ENCODE measurements at places on chromosomes 2 and 18. TPM values are rescaled to one million over a fixed set of nuclear protein-coding genes. Genes with fewer than 3 reads are reported as not detected.
A peak's percentile ranks its signal among the peaks of the same experiment; 100 is the strongest.

Gene LIPG
- 0.22 TPM for total RNA-seq

Gene HOXD8
- not detected for total RNA-seq

- H3K27ac ChIP-seq, result no peak overlapping the region
- H3K27me3 ChIP-seq, result no peaks in the 10 kb centered on the region
- no peaks in the 10 kb centered on the region for H3K4me1 ChIP-seq
- H3K4me3 ChIP-seq, result no peak overlapping the region
- peaks cover 4% of the 10 kb centered on the region for H3K36me3 ChIP-seq
These were observed 10.4 kb downstream of the IDH1 start for GRCh38 chr2:208244422-208244821.

DNA sequence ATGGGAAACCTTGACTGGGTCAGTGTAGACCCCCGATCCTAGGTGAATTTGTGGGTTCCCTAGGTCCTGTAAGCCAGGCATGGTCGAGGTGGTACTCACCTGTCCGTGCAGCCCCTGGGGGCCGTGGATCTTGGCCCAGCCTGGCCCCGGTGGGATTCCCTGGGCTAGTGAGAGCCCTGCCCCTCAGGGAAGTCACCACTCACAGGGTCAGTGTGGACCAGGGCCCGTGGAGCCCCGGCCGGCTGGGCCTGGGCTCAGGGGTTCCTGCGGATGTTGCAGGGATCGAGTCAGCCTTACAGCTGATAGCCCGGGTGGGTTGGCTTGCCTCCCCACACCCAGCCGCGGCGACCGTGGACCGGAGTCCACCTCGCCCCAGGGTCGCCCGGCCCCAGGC, 528 bp downstream of the ATG9A start:
- peaks cover 49% of the 10 kb centered on the region for H3K36me3 ChIP-seq
- H3K4me1 ChIP-seq, result peaks cover 16% of the 10 kb centered on the region
- H3K27ac ChIP-seq, result peak overlapping the region; percentile 52
- no peaks in the 10 kb centered on the region for H3K27me3 ChIP-seq
- H3K4me3 ChIP-seq, result peak overlapping the region; percentile 72

- H3K4me1 ChIP-seq, result no peaks in the 10 kb centered on the region
- no peak for DNase-seq
- H3K27ac ChIP-seq, result no peak overlapping the region
- H3K4me3 ChIP-seq, result no peak overlapping the region
These were observed 17.9 kb downstream of the SDC1 start for GRCh38 chr2:20207051-20207450.

GRCh38 chr18:5962362-5962761, 67.0 kb upstream of the TMEM200C start:
- H3K27ac ChIP-seq, result no peak overlapping the region
- DNase-seq, result no peak

- DNase-seq, result no peak
- no peaks in the 10 kb centered on the region for H3K4me1 ChIP-seq
- no peak overlapping the region for H3K27ac ChIP-seq
These were observed 2.0 kb downstream of the ANO7 start for GRCh38 chr2:241190291-241190981.

GRCh38 chr2:235493775-235494715, at the start of gene AGAP1:
Gene AGAP1, plus strand, starts transcription at chr2:235494043.
- no peak for DNase-seq
- no peaks in the 10 kb centered on the region for H3K36me3 ChIP-seq
- no peak within 1 kb of the TSS for H3K27ac ChIP-seq
- peak within 1 kb of the TSS; percentile 46 for H3K4me3 ChIP-seq

Gene FIGN
- 0.03 TPM for total RNA-seq

Gene MYO3B
- total RNA-seq, result not detected

DNA sequence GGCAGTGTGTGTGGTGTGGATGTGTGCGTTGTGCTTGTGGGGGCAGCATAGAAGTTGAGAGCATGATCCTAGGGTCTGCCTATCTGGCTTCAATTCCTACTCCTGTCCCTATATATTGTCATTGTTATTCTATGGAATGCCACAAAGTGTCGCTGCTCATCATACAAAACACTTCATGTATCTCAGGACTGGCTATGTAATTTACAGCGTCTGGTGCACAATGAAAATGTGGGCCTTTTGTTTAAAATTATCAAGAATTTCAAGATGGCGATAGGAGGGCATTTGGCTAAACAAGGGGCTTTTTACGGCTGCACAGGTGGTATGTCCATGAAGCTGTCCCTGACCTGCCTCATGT, 3.4 kb downstream of the SERPINB2 start:
- H3K4me3 ChIP-seq, result no peak overlapping the region
- H3K27me3 ChIP-seq, result no peaks in the 10 kb centered on the region
- no peak overlapping the region for H3K27ac ChIP-seq
- H3K36me3 ChIP-seq, result no peaks in the 10 kb centered on the region
- no peaks in the 10 kb centered on the region for H3K4me1 ChIP-seq

Gene PDCD1
- 6.3 TPM for total RNA-seq

Gene SRD5A2
- total RNA-seq, result not detected

Gene ACADL
- total RNA-seq, result not detected

DNA sequence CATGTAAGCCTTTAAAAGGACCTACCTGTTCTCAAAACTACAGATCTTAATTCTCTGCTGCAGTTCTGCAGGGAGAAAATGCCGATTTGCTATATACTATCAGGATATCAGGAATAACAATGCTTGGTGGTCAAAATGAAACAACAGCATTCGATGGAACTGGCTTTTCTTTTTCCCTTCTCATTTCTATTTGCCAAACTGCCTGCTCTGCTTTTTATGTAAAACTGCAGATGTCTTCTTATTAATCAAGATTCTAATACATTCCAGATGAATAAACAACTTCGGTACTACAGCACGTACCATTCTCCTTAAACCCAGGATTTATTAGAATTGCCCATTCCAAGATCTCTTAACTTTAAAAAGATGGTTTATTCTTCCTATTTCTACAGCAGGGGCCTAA, 100.9 kb downstream of the ZNF521 start:
- no peak for DNase-seq
- H3K4me3 ChIP-seq, result no peak overlapping the region
- H3K36me3 ChIP-seq, result no peaks in the 10 kb centered on the region
- no peaks in the 10 kb centered on the region for H3K27me3 ChIP-seq
- no peak overlapping the region for H3K27ac ChIP-seq
- H3K4me1 ChIP-seq, result no peaks in the 10 kb centered on the region

DNA sequence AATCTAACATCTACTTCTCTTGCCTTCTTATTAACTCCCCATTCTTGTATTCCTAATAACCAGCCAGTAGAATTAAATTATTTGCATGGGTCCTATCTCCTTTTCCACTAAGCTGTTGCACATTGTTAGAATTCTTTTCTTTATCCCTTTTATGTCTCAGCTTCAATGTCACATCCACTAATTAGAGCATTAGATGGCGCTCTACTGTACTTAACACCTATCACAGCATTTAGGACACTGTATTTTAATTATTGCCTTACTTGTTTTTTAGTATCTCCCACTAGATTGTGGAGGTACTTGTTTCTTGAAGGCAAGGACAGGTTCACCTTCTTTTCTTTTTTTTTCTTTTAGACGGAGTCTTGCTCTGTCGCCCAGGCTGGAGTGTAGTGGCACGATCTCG, 3.8 kb downstream of the LIPT1 start:
- no peaks in the 10 kb centered on the region for H3K27me3 ChIP-seq
- peaks cover 26% of the 10 kb centered on the region for H3K36me3 ChIP-seq
- no peak overlapping the region for H3K27ac ChIP-seq

Gene SIX2
- not detected for total RNA-seq

GRCh38 chr2:85457877-85458316, 39.4 kb downstream of the SH2D6 start:
- H3K36me3 ChIP-seq, result no peaks in the 10 kb centered on the region
- no peak for DNase-seq

Gene CFAP65
- not detected for total RNA-seq

Gene PLEKHA3
- 28.9 TPM for total RNA-seq

Gene FAM117B
- 28.4 TPM for total RNA-seq

Gene ANKRD39
- 21.9 TPM for total RNA-seq

Gene IL1R2
- total RNA-seq, result 0.25 TPM

Gene HAAO
- total RNA-seq, result 0.72 TPM

Gene PID1
- not detected for total RNA-seq

Gene ADCYAP1
- not detected for total RNA-seq

DNA sequence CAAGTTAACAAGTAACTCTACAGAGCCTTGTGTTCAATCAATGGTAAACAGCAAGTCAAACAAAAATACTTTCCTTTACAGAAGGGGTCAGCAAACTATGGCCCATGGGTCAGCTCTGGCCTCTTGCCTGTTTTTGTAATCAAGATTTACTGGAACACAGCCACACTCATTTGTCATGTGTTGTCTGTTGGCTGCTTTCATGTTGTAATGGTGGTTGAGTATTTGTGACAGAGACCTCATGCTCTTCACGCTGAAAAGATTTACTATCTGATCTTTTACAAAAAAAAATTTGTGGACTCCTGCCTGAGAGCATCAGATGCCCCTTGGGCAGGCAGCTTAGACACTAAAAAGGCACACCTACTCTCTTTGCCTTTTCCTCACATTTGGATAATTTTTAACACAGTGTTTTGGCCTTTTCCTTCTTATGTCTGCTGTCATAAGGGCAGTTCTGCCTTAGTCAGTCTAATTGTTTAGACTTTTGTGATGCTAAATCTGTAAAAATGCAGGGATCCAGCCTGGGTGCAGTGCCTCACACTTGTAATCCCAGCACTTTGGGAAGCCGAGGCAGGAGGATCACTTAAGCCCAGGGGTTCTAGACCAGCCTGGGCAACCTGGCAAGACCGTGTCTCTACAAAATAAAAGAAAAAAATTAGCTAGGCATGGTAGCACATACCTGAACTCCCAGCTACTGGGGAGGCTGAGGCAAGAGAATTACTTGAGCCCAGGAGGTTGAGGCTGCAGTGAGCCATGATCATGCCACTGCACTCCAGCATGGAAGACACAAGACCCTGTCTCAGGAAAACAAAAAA, 18.3 kb downstream of the IL1B start:
- no peak overlapping the region for H3K27ac ChIP-seq
- H3K36me3 ChIP-seq, result no peaks in the 10 kb centered on the region
- DNase-seq, result no peak
- no peak overlapping the region for H3K4me3 ChIP-seq

Gene DCDC2C
- not detected for total RNA-seq

DNA sequence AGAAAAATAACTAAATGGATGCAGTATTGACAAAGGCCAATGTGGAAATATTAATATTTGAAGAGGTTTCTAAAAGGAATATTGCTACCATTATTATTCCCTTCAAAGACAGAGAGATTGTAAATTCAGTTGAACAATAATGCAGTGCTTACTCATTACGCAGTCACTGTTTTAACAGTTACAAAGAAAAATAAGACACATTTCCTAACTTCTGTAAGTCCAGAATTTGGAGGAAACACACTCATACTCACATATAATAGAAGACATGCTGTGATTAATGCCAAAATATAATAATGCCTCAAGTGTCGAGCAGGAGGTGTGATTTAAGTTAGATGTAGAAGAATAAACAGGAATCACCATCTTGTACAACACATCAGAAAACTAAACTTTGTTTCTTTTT, 389.2 kb downstream of the FBXO15 start:
- no peaks in the 10 kb centered on the region for H3K4me1 ChIP-seq
- H3K27ac ChIP-seq, result no peak overlapping the region
- H3K27me3 ChIP-seq, result no peaks in the 10 kb centered on the region
- H3K36me3 ChIP-seq, result no peaks in the 10 kb centered on the region
- DNase-seq, result no peak

- no peaks in the 10 kb centered on the region for H3K27me3 ChIP-seq
- H3K4me1 ChIP-seq, result peaks cover 16% of the 10 kb centered on the region
- no peak for DNase-seq
- H3K4me3 ChIP-seq, result no peak overlapping the region
- H3K36me3 ChIP-seq, result no peaks in the 10 kb centered on the region
- H3K27ac ChIP-seq, result no peak overlapping the region
These were observed 1.6 kb upstream of the SUCLG1 start for GRCh38 chr2:84460670-84461069.

Gene KCNK3
- total RNA-seq, result 0.35 TPM

DNA sequence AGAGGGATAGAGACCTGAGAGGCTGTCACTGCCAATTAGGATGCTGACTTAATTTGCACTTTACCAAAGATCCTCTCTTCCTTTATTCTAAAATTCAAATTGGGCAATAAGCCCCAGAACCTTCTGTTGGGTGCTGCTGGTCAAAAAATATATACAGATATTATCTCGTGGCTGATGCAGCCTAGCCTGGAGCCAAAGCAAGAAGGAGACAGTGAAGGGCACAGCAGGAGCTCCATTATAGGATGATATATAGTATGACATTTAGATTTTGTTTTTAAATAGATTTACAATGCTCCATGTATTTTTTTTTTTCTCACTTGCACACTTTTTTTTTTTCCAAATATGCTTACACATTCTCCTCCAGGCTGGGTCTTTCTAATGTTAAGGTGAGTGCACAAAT, 579.3 kb downstream of the PIK3C3 start:
- H3K27ac ChIP-seq, result no peak overlapping the region
- no peak for DNase-seq
- H3K36me3 ChIP-seq, result no peaks in the 10 kb centered on the region
- H3K27me3 ChIP-seq, result no peaks in the 10 kb centered on the region
- no peak overlapping the region for H3K4me3 ChIP-seq

Gene CYP27C1
- total RNA-seq, result not detected

Gene SERPINB2
- not detected for total RNA-seq

DNA sequence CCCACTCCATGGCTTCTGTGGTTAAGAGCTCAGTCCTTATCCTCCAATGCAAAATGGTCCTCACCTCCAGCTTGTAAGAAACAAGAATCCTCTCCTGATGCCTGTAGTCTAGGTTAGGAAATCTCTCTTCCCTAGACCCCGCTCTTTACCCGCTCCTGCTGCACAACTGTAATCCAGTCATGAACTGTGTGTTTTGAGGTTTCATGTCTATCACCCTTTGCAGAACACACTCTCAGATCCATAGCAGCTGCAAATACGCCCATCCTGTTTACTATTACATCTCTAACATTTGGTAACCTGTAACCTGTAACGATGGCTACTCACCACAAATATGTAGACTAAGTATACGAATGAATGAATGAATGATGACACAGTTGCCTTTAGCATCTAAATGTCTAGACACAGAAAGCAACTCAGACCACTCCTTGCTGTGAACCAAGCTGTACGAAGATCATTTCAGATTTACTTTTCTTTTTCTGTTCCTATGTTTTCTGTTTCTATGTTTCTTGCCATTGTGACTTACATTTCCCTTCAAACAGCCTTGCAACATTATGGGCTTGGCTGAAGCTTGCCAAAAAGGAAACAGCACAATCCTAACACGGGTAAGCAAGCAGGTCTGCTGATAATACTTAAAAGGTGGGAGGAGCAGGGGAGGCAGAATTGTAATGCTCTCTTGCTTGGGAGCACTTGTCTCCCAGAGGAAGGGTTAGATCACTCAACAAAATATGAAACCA, 53.7 kb downstream of the EPHA4 start:
- H3K36me3 ChIP-seq, result no peaks in the 10 kb centered on the region
- no peak for DNase-seq
- H3K4me1 ChIP-seq, result peaks cover 41% of the 10 kb centered on the region
- H3K4me3 ChIP-seq, result peak overlapping the region; percentile 25
- H3K27ac ChIP-seq, result peak overlapping the region; percentile 96

- peak overlapping the region; percentile 37 for H3K4me3 ChIP-seq
- H3K4me1 ChIP-seq, result peaks cover 15% of the 10 kb centered on the region
- peaks cover 2% of the 10 kb centered on the region for H3K27me3 ChIP-seq
- DNase-seq, result no peak
These were observed 483 bp downstream of the OSBPL6 start for GRCh38 chr2:178194600-178195389.

- peaks cover 47% of the 10 kb centered on the region for H3K4me1 ChIP-seq
- no peak overlapping the region for H3K4me3 ChIP-seq
- H3K27ac ChIP-seq, result peak overlapping the region; percentile 63
- DNase-seq, result no peak
These were observed 17.5 kb downstream of the TGOLN2 start for GRCh38 chr2:85310330-85310729.

Gene TXNDC2
- total RNA-seq, result not detected
